Sciatic nerve (tissue), 2 donors: ENCODE measurements at places on chromosomes 7 and 10. TPM values are rescaled to one million over a fixed set of nuclear protein-coding genes. Genes with fewer than 3 reads are reported as not detected.

GRCh38 chr7:755413-755805 is 28.3 kb upstream of the PRKAR1B start:
- peak; percentile 36 for DNase-seq

DNA sequence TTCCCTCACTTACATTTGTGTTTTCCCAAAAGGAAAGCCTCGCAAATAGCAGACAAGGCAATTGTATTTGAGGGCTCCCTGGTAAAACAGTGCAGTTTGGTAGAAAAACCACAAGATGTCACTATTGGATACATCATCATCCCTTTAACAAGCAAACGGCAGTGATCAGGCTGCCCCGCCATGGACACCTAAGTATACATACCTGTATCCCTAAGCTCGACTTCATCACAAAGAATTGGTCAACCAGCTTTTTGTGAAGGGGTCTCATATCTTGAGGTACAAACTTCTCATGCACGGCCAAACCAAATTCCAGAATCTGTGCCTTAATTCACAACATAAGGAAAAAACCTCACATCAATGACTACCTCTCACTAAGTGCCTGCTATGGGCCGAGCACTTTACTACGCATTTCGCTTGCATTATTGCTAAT is 179.5 kb upstream of the IMMP2L start:
- no peak for DNase-seq

- no peak for DNase-seq
Observed at GRCh38 chr7:73429215-73429614, 4.4 kb upstream of the FZD9 start.

Gene HSPA12A
- 139 TPM for total RNA-seq

Gene DOCK1
- total RNA-seq, result 99.7 TPM

DNA sequence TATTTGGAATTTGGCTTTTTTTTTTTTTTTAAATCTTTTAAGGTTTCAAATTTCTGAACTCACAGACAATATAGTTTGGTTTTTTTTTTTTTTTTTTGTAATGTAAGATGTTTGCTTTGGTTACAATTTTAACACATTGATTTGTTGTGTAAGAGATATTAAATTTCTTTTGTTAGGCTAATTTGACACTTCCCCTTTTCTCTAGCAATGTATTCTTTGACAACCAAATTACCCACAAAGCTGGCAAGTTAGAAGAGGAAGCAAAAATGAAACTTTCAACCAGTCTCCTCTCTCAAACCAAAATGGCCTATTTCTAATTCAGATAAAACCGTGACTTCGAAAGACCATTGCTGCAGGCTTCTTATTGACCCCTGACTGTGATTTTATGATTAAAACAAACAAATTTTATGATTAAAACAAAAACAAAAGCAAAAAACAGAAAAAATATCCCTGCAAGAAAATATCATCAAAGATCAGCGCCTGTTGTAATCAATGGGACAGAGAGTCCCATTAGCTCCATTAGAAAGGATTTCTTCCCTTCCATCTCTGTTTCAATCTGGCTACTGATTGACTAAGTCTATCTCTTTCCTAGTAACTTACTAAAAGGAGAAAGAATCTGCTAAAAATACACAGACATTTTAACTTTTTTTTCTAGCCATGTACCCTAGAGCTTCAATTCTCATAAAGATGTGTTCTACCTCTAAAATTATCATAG is 489.2 kb downstream of the MDFIC start:
- DNase-seq, result no peak

Gene OR9A2
- total RNA-seq, result 0.71 TPM
